ENCODE measurements at places on chromosomes 1 and 21.

- DNase-seq: no peak
These were observed 184.4 kb downstream of the PTGER3 start for GRCh38 chr1:70863239-70863638.

GRCh38 chr1:160781186-160781766 is 14.7 kb upstream of the LY9 start:
- DNase-seq: no peak

DNA sequence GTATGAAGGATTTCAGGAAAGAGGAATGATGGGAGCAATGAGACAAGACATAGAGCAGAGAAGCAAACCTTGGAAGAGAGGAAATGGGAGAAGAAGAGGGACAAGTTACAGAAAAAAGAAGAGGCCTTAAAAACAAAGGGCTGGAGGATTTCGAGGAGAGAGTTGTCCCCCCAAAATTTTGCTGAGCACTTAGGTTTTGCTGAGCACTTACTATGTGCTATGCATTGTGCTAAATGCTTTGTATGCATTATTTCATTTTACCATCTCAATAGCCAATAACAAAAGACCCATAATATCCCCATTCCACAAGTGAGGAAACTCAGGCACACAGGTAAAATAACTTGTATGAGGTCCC is 2.5 kb upstream of the TRIM63 start:
- no peak for DNase-seq

DNA sequence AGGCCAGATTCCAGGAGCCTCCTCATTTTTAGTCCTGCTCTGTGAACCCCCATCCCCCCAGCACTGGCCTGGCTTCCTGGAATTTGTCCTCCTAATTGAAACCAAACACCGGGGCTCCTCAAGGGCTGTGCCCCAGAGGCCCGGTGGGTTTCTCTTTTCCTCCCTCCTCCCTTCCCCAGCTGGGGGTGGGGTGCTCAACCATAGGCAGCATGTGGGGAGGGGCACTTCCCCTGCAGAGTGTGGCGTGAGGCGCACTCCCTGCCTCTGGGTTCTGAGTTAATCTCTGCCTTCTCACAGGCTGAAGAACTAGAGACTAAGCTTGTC is 67.5 kb upstream of the ACOT11 start:
- DNase-seq: no peak

- DNase-seq: no peak
These were observed 17.3 kb downstream of the S1PR1 start for GRCh38 chr1:101253976-101254674.

GRCh38 chr1:59601811-59602210 is 212.9 kb upstream of the HOOK1 start:
- no peak for DNase-seq

GRCh38 chr1:14930247-14930965 is 223.1 kb upstream of the TMEM51 start:
- DNase-seq: no peak

DNA sequence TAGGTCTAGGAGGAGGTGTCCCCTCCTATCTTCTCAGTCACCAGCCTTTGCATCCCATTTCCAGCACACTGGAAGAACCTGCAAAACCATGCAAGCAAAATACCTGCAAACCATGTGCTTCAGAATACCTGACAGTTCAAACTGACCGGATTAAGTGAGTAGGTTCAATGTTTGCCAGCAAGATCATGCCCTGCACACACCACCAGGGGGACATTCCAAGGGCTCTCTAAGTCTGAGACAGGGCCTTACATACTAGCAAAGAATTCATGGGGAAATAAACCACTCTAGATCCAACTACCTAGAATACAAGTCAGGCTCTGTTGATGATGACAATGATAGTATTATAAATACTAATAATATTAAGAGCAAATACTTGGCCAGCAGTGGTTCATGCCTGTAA is 27.6 kb downstream of the INPP5B start:
- DNase-seq: no peak

DNA sequence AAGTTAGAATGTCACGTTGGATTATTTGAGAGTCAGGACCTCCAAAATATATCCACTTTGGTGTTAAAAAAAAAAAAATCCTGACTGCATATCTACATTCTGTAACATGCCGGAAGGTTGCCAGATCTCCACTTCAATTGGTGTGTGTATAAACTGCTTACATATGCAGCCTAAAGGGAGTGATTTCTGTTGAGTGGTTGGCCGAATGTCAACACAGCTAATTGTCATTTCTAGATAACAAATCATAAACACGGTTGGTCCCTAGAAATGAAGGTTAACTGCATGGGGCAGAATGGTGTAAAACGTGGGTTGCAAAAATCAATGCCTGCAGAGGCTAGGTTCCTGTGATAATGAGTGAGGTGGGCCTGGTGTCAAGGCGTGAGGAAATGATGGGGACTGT is 15.0 kb upstream of the ROR1 start:
- DNase-seq: no peak

- no peak for DNase-seq
These were observed 83.5 kb upstream of the ZNF326 start for GRCh38 chr1:89911191-89911991.

DNA sequence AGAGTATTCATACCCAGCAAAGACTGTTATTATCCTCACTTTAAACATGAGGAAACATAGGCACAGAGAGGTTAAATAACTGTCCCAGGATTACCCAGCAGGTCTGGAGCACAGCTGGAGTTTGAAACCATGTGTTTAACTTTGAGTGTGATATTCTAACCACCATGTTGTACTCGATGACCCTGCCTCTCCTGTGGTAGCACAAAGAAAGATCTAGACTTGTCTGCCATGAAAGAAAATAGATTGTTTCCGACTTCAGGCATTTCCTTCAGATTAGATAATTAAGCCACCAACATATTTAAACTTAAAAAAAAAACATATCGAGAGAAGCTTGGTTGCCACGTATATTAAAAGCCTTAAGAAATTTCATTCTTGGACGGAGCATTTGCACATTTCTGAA is 104.6 kb upstream of the RUNX1 start:
- DNase-seq: no peak

GRCh38 chr1:244599937-244600350 is 53.0 kb upstream of the DESI2 start:
- no peak for DNase-seq

DNA sequence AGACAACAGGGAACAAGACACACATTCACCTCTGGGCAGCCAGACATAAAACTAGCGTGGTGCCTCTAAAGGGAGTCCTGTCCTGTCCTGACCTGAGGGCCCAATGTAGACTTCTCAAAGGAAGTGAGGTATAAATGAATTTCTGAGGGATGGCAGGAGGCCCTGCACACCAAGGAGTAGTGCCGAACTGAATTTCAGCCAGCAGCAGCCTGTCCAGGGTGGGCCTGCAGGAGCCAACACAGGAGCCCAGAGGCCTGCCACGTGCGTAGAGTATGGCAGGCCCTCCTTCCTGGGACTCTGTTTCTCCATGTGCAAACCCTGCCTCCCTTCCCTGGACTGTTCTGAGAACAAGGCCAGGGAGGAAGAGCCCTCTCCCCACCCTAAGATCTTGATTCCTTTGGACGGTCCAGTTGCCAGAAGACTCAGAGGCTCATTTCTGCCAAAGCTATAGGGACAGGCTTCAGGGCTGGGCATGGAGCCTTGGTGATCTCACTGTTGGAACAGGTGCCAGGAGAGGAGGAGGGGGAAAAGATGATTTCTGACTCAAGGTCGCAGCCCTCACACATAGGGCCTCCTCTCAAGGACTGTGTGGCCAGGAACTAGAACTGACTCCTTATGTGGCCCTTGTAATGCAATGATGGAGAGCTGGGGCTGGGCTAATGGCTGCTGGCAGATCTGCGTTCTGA is 1.8 kb upstream of the FABP3 start:
- DNase-seq: no peak

- DNase-seq: no peak
These were observed 162.8 kb downstream of the PDE4B start for GRCh38 chr1:65955503-65955902.

- no peak for DNase-seq
These were observed 117.7 kb downstream of the PDE4B start for GRCh38 chr1:65910432-65910831.

DNA sequence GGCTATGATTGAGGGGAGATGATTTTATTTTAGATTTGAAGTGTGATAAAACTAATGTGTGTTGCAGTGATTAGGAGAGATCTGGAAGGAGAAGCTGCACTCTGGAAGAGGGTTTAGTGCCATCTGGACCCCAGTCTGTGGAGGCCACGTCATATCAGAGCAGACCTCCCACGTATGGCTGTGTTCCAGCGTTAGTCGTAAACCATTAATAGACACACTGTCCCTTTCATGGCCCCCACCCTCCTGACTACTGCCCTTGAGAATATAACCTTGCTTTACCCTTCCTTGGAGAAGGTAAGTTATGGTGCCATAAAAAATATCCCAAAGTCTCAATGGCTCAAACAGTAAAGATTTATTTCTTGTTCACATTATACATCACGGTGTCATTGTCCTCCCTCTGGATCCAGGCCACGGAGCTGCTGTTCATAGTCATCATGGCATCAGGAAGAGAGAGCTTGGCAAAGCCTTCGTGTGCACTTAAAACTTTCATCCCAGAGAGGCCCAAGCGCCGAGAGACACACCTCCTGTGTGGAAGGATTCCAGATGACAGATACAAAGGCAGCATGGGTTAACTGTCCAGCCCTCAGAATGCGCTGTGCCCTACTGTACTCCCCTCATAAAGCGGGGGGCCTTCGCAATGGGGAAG is 33.2 kb downstream of the RHOU start:
- DNase-seq: no peak

- no peak for DNase-seq
These were observed 37.6 kb upstream of the GALNT2 start for GRCh38 chr1:230029244-230029941.

DNA sequence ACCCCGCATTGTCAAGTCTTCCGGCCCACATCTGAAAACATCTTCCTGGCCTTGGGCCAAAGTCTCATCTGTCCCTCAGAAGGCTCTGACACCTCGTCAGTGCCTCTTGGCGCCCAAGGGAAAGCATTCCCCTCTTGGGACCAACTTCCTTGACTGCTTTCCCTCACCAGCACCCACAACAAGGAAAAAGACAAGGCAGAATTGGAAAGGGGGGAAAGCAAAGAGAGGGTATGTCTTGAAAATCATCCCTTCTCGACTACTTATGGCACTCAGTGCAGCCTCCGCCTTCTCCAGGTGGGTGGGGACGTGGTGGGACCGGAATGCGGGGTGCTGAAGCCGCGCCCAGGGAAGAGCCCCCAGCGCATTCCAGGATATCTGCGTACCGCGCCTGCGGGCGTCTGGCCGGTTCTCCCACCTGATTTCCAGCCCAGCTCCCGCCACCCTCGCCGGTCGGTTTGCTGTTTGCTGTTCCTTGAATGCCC is 554 bp upstream of the SLC39A1 start:
- DNase-seq: peak; percentile 11

- DNase-seq: no peak
These were observed 54.7 kb upstream of the GREM2 start for GRCh38 chr1:240666568-240667198.

- no peak for DNase-seq
These were observed 19.8 kb upstream of the VCAM1 start for GRCh38 chr1:100699744-100700143.

DNA sequence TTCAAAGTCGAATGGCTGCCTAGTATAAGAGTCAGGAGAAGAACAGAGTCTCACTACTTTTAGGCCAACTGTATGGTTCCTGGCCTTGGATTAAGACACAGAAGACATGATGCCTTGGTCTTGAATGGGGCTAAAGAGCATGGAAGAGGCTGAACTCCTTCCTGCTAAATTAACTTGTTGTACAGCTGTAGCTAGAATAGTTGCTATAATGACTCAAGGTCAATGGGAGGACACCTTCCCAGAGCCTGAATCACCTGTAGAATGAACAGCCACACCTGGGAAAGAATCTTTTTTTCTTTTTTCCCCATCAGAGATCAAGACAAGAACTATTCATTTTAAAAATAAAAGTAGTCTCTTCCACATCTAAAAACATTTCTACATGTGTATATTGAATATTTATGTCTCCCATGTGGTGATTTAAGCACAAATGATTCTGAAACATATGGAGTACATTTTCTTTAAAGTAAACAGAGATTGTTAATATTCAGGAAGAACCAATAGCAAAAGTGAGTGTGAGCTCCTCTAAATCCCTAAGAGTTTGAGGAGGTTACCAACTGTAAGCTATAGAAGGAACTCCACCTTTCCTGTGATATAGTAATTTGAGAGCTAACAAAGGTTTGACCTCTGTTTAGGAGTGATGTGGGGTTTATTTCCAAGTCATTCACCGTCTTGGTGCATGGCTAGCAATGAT is 191.3 kb downstream of the TGFB2 start:
- no peak for DNase-seq

DNA sequence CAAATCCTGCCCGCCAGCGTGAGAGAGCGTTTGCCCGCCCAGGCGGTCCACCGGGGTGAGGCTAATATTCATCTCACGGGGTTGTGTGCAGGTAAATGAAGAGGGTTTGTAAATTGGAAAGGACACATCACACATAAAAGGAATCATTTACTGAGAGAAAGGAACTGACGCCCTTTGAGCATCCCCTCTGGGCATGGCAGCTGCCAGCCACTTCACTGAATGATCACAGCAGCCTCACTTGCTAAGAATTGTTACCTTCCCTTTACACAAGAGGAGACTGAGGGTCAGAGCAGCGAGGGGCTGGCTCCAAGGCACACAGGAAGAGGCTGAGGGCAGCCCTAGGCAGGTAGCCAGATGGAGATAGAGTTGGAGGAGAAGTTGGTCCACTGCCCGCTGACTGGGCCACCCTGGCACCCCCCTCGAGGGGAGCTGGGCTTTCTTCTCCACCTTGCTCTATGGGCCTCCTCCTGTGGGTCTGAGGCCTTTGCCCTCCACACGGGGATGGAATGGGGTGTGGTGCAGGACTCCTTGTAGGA is 96.0 kb downstream of the FOXD2 start:
- peak; percentile 67 for DNase-seq

DNA sequence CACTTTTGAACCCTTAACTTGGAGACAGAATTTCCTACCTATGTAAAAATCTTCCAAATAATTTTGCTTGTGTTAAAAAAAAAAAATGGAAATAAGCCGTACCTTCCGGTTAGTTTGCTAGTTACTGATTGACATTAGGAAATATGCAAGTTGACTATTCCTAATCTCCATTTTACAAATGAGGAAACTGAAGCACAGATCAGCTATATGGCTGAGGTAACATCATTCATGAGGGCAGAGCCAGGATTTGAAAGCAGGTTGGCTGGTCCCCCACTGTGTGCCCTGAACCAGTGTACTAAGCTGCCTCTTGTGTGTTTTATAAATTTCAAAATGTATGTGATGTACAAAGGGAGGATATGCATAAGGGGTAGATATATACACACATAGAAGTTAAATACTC is 29.6 kb downstream of the BACE2 start:
- DNase-seq: no peak
